Urinary bladder (tissue), 4 donors: ENCODE measurements at places on chromosomes 12 and 14. TPM values are rescaled to one million over a fixed set of nuclear protein-coding genes. Genes with fewer than 3 reads are reported as not detected.

Gene SNAPC1
- 12.5 TPM for total RNA-seq

- DNase-seq: peak; percentile 86
Observed at GRCh38 chr12:106136263-106136662, 2.5 kb downstream of the NUAK1 start.

DNA sequence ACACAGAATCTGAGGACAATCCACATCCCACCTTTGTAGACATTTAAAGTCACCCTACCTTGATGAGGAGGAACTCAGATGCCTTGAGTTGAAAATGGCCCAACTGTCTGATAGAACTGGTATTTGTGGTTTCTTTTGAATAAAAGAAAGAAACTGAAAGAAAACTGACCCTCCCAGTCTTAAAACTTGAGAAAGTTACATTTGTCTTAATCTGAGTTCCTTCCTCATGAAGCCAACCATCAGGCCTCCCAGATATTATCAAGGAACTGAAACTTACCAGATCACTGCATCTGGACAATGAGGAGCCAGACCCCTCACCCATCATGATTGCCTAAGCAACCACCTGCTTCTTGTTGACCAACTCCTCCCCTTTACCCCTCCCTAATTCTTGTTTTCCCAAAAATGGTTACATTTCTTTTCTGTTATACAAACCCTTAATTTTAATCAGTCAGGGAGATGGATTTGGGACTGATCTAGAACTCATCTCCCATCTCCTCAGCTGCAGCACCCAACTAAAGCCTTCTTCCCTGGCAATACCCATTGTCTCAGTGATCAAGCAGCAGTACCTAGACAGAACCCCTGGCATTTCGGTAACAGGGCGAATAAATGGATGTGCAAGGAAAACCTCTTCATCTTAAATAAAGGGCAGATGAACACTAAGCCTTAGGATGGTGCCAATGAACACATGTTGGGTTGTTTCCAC is 72.0 kb upstream of the RESF1 start:
- DNase-seq: no peak

DNA sequence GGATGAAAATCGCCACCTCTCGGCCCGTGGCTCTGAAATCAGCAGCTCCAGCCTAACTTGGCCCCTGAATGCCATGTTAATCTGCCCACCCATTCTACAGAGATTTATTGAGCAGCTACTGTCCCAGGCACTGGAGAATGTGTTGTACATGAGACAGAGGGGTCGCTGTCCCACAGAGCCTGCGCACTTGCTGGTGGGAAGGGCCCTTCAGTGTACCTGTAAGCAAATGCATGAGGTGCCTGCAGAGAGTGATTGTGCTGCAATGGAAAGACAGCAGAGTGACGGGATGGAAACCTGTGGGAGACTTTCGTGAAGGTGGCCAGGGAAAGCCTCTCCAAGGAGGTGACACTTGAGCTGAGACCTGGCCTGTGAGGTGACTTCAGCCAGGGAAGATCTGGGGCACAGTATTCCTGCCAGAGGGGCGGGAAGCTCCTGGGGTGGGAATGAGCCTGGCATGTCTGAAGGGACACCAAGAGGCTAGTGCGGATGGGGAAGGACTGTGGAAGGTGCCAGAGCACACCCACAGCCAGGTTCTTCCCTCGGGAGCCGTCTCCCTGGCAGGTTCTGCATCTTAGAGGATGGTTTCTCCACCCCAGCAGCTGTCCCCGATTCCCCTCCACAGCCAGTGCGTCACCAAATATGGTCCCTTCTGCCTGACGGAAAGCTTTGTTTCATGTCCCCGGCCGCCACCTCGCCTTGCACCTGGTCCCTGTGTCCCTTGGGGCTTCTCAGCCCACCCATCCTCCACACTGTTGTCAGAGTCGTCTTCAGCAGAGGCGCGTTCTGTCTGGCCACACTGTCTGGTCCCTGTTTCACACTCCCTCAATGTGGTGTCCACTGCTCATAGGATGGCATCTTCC is 8.7 kb downstream of the SMIM41 start:
- no peak for DNase-seq

GRCh38 chr12:62331306-62331705 is 71.1 kb downstream of the USP15 start:
- no peak for DNase-seq

DNA sequence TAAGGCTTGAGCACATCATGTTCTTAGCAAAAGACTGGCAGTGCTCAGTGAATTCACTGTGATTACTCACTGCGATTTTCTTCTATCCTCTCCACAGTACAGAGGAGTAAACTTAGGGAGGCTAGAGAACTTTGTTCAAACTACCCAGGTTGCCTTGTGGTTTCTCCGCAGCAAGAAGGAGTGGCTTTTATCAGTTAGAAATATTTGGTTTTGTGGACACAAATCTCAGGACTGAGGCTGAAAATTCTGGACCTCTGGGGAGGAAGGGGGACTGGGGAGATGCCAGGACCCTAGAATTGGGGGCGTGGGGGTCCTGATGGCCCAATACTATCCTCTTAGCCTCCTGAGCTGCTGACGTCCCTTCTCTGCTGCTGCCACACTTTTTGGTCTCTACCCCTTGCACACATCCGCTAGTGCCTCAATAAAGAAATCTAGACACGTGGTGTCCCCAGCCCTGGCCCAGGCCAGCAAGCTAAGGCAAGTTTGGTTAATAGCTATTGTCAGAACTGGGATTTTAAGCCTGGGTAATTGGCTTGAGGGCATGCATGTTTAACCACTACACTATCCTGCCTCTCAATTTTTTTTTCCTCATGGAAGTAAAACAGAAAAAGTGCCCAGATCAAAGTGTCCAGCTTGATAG is 842 bp downstream of the OAS2 start:
- DNase-seq: no peak

- DNase-seq: no peak
Observed at GRCh38 chr14:36520601-36521525, 831 bp upstream of the NKX2-1 start.

GRCh38 chr12:92546635-92547348 is 156.0 kb upstream of the PLEKHG7 start:
- DNase-seq: no peak

DNA sequence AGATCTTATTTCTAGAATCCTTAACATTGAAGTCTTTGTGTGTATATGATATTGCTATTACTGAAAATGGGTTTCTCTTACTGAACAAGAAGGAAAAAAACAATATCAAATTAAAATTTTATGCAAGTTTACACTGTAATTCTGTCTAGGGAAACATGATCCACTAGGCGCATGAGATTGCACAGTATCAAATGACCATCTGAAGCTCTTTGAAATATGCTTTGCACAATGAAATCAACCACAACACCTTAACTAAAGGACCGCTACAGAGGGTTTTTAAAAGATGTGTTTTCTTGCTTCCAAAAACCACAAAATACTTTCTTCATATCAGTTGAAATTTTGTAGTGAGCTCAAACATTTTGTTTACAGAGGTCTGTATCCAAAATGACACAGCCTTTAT is 15.1 kb upstream of the KERA start:
- DNase-seq: no peak

Gene ATF7
- total RNA-seq: 24.1 TPM

Gene SENP1
- 38.2 TPM for total RNA-seq

- no peak for DNase-seq
Observed at GRCh38 chr12:76142305-76142704, 57.8 kb upstream of the NAP1L1 start.

Gene RD3L
- total RNA-seq: not detected

DNA sequence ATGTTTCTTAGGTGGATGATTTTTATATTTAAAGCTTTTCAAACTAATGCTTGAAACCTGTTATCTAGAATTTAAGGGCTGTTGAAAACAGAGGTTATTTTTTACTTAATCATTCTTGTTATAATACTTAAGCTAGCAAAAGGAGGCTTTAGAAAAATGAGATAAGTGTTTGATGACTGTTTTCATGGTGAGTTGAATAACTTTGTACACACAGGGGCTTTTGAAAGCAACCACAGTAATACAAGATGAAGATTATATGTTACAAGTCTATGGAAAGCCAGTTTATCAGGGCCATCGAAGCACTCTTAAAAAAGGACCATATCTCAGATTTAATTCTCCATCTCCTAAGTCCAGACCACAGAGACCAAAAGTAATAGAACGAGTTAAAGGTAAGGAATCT is 33.3 kb downstream of the KIAA0586 start:
- no peak for DNase-seq

- no peak for DNase-seq
Observed at GRCh38 chr12:104720339-104721038, 237.6 kb downstream of the SLC41A2 start.

Gene FBRSL1
- total RNA-seq: 4.0 TPM

Gene IGF1
- total RNA-seq: 71.1 TPM

- DNase-seq: no peak
Observed at GRCh38 chr12:88571543-88571942, 8.7 kb downstream of the KITLG start.

DNA sequence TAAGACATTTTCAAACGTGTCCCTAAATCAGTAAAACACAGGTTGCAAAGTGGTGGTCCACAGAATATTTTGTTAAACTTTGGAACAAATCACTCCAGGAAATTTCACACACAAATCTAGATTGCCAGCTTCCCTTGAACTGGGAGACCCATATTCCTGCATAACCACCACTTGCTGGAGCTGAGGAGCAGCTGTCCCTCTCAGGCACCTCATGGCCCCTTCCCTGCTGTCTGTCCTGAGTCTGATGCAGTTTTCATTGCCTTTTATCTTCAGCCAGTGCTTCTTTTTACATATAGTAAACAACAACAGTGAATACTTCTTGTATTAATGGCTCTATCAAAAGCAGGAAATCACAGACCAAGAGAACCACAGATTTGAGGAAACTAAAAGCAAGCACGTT is 289.3 kb downstream of the MED13L start:
- DNase-seq: no peak

GRCh38 chr12:67750513-67751183 is 102.1 kb downstream of the DYRK2 start:
- no peak for DNase-seq

DNA sequence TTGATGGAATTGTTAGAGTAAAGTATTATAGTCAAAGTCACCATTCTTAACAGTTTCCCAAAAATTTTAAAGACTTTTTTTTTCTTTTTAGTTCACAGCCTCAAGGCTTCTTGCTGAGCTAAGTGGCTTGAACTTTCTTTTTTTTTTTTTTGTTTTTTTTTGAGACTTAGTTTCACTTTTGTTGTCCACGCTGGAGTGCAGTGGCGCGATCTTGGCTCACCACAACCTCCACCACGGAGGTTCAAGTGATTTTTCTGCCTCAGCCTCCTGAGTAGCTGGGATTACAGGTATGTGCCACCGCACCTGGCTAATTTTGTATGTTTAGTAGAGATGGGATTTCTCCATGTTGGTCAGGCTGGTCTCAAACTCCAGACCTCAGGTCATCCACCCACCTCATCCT is 92.8 kb downstream of the SETD3 start:
- no peak for DNase-seq

DNA sequence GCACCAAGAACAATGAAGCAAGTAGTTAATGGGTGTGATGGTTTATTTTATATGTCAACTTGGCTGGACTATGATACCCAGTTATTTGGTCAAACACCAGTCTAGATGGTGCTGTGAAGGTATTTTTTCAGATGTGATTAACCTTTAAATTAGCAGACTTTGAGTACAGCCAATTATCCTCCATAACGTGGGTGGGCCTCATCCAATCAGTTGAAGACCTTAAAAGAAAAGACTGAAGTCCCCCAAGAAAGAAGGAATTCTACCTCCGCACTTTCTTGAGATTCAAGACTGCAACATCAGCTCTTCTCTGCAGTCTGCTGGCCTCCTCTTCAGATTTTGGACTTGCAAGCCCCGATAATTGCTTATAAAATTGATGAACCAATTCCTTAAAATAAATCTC is 47.5 kb downstream of the CD163L1 start:
- no peak for DNase-seq

DNA sequence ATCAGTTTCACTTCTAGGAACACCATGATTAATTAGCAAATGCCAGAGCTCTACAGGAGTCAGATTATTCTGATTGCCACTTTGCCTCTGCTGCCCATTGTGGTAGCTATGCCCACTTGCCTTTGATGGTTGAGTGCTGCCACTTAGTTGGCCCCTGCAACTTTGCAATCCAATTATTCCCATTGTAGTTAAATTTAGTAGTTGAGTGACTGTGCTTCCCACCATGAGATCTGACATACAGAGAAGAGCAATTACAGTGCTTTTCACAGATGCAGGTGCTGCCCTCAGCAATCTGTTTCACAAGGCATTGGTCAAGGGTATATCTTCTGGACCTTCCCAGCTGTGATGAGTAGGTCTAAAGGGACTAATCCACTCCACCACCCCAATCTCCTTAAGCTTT is 468.4 kb upstream of the RGS6 start:
- DNase-seq: no peak

Gene OXA1L
- total RNA-seq: 74.1 TPM

DNA sequence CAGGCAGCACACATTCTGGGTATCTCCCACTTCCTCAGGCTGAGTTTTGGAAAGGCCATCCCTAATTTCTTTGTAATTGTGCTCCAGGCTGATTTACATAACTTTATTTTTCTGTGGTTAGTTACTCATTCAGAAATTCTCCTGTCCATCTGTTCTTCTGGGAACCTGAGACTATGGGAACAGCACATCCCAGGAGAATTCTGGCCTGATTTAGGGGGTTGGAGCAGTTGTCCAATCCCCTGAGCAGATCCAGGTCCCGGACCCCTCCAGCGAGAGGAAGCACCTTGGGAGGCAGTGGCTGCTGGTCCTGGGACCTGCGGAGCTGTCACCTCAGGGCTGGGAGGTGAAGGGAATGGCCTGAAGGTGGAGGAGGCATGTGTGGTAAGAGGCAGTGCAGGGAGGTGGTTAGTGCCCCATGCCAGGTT is 40.4 kb downstream of the TSPAN9 start:
- no peak for DNase-seq

Gene TROAP
- 10.4 TPM for total RNA-seq
